Motor neuron (in vitro differentiated cells): ENCODE measurements at places on chromosomes 1 and 21.

DNA sequence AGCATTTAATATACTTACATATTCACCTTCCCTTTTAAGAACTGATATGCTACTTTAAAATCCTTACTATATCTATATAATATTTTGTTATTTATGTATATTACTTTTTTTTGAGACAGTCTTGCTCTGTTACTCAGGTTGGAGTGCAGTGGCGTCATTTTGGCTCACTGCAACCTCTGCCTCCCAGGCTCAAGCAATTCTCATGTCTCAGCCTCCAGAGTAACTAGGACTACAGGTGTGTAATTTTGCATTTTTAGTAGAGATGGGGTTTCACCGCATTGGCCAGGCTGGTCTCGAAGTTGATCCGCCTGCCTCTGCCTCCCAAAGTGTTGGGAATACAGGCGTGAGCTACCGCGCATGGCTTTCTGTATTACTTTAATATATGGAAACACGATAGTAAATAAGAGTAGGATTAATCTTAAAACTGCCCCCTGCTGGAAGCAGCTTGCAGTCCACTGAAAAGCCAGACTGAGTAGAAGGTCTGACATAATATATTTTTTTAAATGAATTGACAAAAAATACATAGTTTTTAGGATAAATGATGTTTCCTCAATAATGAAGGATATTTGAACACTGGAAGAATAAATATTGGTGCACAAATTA, 24.4 kb downstream of the RCAN3 start:
- no peak for ATAC-seq

DNA sequence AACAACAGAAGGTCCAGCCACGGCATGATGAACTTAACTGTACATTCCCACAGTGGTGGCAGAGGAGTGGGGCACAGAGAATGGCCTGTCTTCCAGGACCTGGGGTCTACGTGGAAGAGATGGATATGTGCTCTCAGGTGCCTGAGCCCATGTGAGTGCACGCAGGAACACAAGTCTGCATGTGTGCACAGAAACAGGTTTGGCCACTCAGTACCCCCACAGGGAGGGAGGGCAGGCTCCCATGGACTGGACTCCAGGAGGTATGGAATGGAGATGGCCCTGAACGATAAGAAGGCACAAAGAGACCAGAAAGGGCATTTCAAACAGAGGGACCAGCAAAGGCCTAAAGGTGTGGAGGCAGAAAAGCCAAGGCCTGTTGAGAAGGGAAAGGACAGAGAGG, 10.8 kb downstream of the COL9A2 start:
- ATAC-seq = no peak

- ATAC-seq = no peak
Observed at GRCh38 chr1:216325946-216326345, 97.3 kb downstream of the USH2A start.

- no peak for ATAC-seq
Observed at GRCh38 chr21:29829564-29830275, 110.1 kb downstream of the GRIK1 start.

DNA sequence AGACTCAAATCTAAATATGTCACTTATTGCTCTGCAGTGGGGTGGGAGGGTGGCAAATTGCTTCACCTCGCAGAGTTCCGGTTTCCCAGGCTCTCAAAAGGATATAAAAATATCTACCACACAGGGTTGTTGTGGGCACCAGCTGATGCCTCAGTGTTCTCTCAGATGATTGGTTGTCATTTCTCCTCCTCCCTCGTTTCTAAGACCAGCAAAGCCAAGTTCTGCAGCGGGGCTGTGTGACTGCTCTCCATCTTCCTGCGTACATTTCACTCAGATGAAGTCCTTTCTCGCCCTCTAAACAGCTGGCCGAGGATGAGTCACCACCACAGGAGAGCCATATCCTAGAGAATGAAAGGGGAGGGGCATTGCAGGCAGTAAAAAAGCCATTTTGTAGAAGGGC, 35.0 kb upstream of the VWA5B1 start:
- ATAC-seq = no peak

DNA sequence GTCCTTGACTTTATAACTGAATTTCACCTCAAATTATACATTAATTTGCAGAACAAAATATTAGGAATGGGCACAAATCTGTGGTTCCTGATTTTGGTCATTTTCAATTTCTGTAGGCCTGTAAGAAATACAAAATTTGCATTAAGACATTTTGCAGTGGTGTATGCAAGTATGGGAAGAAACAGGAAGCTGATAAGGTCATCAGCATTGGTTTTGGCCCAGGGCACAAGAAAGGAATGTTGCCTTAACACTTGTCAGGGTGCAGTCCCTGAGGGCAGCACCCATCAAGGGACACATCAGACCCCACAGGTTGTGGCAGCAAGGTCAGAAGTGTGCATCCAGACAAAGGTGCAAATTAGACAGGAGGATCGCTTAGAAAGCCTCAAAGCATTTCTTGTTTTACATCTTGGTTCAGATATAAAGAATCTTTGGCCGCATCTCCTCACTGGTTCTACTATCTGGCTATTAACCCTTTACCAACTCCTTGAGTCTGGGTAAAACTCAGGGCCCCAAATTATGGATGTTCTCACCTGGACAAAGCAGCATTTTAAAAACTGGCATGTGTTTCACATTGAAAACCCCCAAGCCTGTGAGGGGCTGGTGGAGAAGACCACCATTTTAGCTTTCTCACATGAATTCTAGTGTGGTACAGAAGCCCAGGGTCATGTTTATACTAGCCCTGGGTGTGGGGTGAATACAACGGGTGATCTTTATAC, 182.4 kb downstream of the CDC7 start:
- no peak for ATAC-seq
